ENCODE measurements at places on chromosomes 13 and 19. TPM values are rescaled to one million over a fixed set of nuclear protein-coding genes. Genes with fewer than 3 reads are reported as not detected.

- no peak for DNase-seq
These were observed 94.3 kb downstream of the ERCC5 start for GRCh38 chr13:102940143-102940542.

DNA sequence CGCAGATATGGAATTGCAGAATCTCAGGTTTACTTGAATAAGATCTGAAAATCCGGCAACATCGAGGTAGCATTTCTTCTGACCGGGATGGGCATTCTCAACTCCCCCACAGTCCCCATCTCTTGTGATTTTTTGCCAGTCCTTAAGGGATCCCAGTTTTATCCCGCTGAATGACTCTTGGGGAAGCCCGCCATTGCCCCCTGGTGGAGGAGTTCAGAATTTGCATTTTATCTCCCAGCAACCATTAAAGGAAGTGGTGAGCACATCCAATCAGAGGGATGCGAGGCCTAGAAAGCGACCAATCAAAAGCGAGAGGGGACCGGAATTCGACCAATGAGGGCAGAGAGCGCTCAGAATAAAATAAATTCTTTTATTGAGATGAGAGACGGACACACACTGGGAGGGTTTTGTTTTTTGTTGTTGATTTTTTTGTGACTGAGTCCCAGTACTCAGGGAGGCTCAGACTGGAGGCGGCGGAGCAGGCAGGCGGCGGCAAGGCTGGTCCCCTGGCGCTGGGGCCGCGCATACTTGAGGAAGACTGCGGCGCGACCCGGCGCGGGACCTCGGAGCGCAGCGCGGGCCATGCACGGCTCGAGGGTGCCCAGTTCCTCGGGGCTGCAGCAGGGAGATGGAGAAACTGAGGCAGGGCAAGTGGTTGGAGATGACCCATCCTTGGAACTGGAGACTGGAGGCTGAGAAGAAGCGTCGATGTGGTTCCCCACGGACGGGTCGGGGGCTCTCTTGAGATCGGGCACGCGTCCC is 3.9 kb upstream of the TTC9B start:
- peak; percentile 96 for DNase-seq

DNA sequence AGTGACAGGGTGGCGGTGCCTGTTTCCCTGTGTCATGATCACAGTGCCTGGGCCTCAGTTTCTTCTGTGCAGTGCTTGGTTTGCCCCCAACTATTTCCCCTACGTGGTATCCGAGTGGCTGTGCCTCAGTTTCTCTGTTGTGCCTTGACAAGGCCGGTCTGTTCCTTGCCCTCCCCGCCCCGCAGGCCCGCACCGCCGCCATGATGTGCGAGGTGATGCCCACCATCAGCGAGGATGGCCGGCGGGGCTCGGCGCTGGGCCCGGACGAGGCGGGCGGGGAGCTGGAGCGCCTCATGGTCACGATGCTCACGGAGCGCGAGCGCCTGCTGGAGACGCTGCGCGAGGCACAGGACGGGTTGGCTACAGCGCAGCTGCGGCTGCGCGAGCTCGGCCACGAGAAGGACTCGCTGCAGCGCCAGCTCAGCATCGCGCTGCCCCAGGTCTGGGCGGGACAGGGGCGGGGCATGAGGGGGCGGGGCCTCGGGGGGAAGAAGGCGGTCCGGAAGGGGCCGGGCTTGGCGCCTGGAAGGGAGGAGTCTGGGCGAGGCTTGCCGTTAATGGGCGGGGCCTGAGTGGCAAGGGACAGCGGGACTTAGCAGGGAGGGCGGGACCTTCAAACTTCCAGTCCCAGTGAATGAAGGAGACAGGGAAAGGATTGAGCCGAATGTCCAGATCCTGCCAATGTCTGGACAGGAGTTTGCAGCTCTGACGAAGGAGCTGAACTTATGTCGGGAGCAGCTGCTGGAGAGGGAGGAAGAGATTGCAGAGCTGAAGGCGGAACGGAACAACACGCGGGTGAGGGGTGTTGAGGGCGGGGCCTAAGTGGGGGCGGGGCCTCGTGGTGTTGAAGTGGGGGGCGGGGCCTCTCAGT is 8.6 kb downstream of the PPFIA3 start:
- DNase-seq = peak; percentile 99

DNA sequence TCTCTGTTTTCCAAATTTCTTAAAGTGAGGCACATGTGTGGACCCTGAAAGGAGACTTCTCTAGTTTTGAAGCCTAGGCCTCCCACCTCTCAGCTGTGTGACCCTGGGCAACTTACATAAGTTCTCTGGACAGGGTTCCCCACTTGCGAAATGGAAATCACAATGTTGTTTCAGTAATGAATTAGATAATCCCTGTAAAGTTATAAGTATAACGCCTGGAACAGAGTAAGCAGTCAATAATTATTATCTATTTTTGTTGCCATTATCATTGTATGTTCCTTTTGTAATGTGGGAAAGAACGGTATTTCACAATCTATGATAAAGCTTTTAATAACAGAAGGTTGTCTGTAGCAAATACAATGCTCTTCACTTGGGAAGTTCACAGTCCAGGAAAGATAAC is 437.3 kb upstream of the ZNF507 start:
- DNase-seq = peak; percentile 19

DNA sequence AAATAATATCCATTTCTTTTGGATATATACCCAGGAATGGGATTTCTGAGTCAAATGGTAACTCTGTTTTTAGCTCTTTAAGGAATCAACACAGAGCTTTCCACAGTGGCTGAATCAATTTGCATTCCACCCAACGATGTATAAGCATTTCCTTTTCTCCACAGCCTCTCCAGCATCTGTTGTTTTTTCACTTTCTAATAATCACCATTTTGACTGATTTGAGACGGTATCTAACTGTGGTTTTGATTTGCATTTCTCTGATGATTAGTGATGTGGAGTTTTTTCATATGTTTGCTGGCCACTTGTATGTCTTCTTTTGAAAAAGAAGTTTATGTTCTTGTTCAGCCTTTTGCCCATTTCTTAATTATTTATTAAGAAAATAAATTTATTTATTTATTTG is 352.2 kb upstream of the OBI1 start:
- no peak for DNase-seq

GRCh38 chr19:2690856-2691255 is 11.6 kb downstream of the GNG7 start:
- no peak for DNase-seq

DNA sequence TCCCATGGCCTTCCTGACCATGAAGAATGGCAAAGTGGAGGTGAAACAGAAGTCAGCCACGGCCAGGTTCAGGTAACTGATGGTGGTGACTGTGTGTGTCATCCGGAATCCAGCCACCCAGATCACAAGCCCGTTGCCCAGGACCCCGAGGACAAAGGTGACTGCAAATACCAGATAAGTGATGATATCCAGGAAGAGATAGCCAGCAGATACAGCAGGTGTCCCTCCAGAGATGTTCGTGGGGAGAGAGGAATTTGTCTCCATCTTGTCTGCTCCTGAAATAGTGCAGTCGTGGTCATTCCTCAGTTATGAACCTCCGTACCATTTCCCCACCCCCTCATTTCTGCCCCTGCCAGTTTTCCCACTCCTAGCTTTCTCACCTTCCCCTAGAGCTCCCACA is 4.9 kb downstream of the FPR1 start:
- DNase-seq = no peak

GRCh38 chr13:37067874-37068273 is 8.4 kb upstream of the SUPT20H start:
- no peak for DNase-seq

- DNase-seq = no peak
These were observed 11.6 kb downstream of the MIR17HG start for GRCh38 chr13:91359111-91359510.

DNA sequence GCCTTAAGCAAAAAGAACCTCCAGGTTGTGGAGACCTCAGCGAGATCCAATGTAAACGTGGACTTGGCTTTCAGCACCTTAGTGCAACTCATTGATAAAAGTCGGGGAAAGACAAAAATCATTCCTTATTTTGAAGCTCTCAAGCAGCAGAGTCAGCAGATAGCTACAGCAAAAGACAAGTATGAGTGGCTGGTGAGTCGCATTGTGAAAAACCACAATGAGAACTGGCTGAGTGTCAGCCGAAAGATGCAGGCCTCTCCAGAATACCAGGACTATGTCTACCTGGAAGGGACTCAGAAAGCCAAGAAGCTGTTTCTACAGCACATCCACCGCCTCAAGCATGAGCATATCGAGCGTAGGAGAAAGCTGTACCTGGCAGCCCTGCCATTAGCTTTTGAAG is 58.5 kb downstream of the ARHGAP35 start:
- DNase-seq = no peak

DNA sequence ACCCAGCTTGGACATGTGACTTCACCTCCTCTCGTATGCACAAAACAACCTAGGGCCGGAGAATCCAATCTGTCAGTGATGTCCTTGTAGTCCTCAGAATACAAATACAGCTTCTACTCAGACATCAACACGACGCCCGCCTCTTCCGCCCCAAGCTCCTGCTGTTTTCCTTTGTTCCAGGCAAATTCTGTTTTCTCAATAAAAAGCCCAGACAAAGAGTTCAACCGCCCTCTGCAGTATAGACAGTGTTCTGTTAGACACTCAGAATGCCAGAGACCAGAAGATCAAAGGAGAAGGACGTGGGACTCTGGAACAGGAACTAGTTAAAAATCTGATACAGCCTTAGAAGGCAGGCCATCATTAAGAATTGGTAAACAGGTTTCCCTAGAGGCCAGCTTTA is 42.0 kb upstream of the GGACT start:
- no peak for DNase-seq

DNA sequence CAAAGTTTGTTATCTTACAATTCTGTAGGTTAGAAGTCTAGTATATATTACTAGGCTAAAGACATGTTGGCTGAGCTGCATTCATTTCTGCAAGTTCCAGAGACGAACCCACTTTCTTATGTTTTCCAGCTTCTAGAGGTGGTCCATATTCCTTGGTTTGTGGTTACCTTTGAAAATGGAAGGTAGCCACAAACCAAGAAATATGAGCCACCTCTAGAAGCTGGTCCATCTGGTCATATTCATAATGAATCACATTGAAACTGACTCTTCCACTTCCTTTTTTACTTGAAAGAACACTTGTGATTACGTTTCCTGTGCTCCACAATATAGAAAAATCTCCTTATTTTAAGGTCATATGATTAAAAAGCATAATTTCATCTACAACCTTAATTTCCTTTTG is 943.0 kb upstream of the PCDH9 start:
- DNase-seq = no peak

- DNase-seq = no peak
These were observed 157.9 kb downstream of the COL4A1 start for GRCh38 chr13:110149036-110149435.

ZFR2 gene
- not detected for total RNA-seq

ZNF829 gene
- 5.4 TPM for total RNA-seq

TMIGD2 gene
- not detected for total RNA-seq
